ENCODE measurements at places on chromosomes 2 and 18. TPM values are rescaled to one million over a fixed set of nuclear protein-coding genes. Genes with fewer than 3 reads are reported as not detected.

GRCh38 chr2:121746071-121746578, 9.3 kb upstream of the TSN start:
- H3K27me3 ChIP-seq: no peaks in the 10 kb centered on the region
- no peaks in the 10 kb centered on the region for H3K4me1 ChIP-seq
- H3K27ac ChIP-seq: no peak overlapping the region
- no peak overlapping the region for H3K4me3 ChIP-seq

GRCh38 chr2:151862700-151863099, 34.5 kb upstream of the ARL5A start:
- no peak overlapping the region for H3K4me3 ChIP-seq
- no peaks in the 10 kb centered on the region for H3K27me3 ChIP-seq
- DNase-seq: no peak
- peaks cover 12% of the 10 kb centered on the region for H3K4me1 ChIP-seq
- H3K36me3 ChIP-seq: no peaks in the 10 kb centered on the region
- H3K27ac ChIP-seq: no peak overlapping the region

GRCh38 chr2:106546391-106546990, 59.3 kb downstream of the CD8B2 start:
- H3K4me1 ChIP-seq: peaks cover 4% of the 10 kb centered on the region
- no peaks in the 10 kb centered on the region for H3K36me3 ChIP-seq
- no peaks in the 10 kb centered on the region for H3K27me3 ChIP-seq
- no peak for DNase-seq
- no peak overlapping the region for H3K27ac ChIP-seq

The MAP3K20 gene
- 335 TPM for total RNA-seq

DNA sequence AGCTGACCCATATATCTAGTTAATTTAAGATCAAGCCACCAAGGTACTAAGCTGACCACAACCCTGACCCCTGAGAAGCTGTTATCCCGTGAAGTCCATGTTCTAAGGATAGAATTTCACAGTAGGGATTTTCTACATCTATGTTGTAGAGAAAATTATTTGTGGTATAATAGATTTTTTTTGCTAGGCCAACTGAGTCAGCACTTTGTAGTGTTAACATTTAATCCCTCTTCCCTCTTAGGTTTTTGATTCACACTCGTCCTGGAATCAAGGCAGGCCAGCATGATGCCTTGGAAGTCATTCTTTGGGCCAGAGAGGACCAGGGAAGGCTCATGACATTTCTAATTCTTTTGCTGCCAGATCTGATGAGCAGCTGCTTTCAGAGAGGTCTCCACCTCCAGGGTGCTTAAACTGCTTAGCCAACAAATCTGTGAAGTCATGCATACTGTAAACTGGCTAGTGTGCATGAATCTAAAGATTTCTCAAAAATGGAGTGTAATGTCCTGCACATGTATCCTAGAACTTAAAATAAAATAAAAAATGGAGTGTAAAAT, 102.5 kb downstream of the RBM43 start:
- no peaks in the 10 kb centered on the region for H3K4me1 ChIP-seq
- no peak overlapping the region for H3K4me3 ChIP-seq
- peak; percentile 47 for DNase-seq
- H3K27me3 ChIP-seq: no peaks in the 10 kb centered on the region
- no peaks in the 10 kb centered on the region for H3K36me3 ChIP-seq

DNA sequence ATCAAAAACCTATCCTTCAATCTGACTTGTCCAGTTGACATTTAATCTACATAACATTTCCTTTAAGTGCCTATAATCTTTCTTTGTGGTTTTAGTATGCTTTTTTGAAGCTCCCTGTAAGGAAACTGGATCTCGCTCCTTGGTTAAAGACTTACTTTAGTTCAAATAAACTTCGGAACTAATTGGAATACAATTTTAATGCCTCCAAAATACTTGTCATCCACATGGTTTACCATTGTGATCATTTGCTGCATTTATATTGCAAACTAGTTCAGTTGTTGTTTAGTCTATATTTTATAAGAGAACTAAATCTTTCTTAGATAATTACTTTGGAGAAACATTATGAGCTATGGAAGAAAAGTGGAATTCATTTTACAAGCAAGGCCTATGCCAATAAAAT, 496.0 kb downstream of the ERBB4 start:
- no peaks in the 10 kb centered on the region for H3K4me1 ChIP-seq
- no peak overlapping the region for H3K4me3 ChIP-seq
- H3K36me3 ChIP-seq: no peaks in the 10 kb centered on the region
- H3K27ac ChIP-seq: no peak overlapping the region
- no peaks in the 10 kb centered on the region for H3K27me3 ChIP-seq

DNA sequence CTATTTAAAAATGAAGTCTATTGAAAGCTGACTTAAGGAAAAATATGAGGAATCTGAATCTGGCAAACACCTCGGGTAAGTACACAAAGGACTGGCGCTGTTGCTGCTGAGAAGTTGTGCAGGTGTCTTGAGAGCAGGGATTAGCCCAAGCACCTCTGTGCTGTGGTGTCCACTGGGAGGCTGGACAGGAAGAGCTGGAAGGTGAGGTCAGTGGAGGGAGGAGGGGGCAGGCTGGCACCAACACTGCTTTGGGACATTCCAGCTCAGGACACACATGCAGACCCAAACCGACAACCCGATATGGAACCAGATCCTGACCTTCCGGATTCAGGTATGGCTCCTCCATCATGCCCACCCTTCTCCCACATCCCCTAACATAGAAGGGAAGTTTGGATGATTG, 20.6 kb downstream of the FER1L5 start:
- peaks cover 12% of the 10 kb centered on the region for H3K4me1 ChIP-seq
- no peak overlapping the region for H3K4me3 ChIP-seq
- no peak for DNase-seq

The MAB21L4 gene
- not detected for total RNA-seq

The SNRNP200 gene
- 106 TPM for total RNA-seq

DNA sequence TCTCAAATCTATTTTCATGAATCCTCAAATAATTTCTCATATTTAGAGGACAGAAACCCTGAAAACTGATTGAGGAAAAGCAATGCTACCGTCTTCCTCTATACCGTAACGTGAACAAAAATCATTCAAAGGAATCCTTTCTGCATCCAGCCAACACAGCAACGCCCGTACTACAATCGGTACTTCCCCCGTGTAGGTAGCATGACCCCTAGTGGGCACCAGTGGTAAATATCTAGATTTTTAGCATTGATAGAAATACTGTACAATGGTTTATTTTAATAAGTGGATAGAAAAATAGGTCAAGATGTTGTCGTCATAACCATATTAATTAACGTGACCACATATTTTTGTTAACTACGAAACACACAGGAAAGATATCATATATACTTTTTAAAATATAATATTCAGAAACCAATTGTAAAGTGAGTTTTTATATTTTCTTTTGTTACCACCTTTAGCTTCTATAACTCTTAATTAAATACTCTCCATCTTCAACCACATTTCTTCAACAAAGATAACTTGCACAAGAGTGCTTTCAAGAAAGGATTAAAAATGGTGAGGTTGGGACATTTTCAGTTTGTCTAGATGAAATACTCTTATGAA, 194.1 kb downstream of the SS18 start:
- H3K4me1 ChIP-seq: no peaks in the 10 kb centered on the region
- H3K36me3 ChIP-seq: no peaks in the 10 kb centered on the region
- no peak for DNase-seq
- H3K27me3 ChIP-seq: no peaks in the 10 kb centered on the region
- H3K4me3 ChIP-seq: no peak overlapping the region

GRCh38 chr2:55400332-55400731, 19.3 kb downstream of the CCDC88A start:
- no peaks in the 10 kb centered on the region for H3K4me1 ChIP-seq
- no peak overlapping the region for H3K4me3 ChIP-seq
- H3K27me3 ChIP-seq: no peaks in the 10 kb centered on the region

GRCh38 chr2:233800208-233800607, 22.1 kb downstream of the MROH2A start:
- H3K36me3 ChIP-seq: no peaks in the 10 kb centered on the region
- no peak overlapping the region for H3K4me3 ChIP-seq
- DNase-seq: no peak
- H3K27me3 ChIP-seq: no peaks in the 10 kb centered on the region
- no peaks in the 10 kb centered on the region for H3K4me1 ChIP-seq
- H3K27ac ChIP-seq: no peak overlapping the region

DNA sequence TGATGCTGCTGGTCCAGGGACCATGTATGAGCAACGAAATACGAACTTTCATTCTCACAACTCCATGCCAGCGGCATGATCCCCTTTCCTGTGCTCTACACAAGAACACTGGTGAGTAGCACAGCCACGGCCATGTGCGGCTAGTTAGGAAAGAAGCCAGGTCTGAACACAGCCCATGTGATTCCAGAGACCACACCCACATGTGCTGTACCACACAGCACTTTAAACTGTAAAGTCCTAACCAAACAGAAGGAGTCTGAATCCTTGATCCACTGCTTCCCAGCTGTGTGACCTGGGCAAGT, 33.0 kb upstream of the ACAA2 start:
- no peaks in the 10 kb centered on the region for H3K27me3 ChIP-seq
- peaks cover 20% of the 10 kb centered on the region for H3K4me1 ChIP-seq
- no peaks in the 10 kb centered on the region for H3K36me3 ChIP-seq
- no peak for DNase-seq
- H3K27ac ChIP-seq: no peak overlapping the region

DNA sequence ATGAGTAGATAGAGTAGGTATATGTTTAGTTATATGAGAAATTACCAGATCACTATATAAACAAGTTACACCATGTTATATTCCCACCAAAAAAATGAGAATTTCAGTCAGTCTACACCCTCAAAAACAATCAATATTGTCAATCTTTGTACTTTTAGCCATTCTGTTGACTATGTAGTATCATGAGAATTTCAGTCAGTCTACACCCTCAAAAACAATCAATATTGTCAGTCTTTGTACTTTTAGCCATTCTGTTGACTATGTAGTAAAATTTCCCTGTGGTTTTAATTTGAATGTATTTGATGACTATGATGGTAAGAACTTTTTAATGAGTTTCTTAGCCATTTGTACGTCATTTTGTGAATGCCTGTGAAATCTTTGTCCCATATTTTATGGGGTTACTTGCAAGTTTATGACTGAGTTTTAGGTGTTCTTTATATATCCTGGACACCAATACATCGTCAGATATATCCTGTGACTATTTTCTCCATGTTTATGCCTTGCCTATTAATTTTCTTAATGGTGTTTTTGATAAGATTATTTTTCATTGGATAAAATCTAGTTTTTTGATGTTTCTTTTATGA, 528.4 kb upstream of the SPHKAP start:
- DNase-seq: no peak
- no peaks in the 10 kb centered on the region for H3K36me3 ChIP-seq
- H3K4me3 ChIP-seq: no peak overlapping the region

The NCKAP1 gene
- 281 TPM for total RNA-seq

DNA sequence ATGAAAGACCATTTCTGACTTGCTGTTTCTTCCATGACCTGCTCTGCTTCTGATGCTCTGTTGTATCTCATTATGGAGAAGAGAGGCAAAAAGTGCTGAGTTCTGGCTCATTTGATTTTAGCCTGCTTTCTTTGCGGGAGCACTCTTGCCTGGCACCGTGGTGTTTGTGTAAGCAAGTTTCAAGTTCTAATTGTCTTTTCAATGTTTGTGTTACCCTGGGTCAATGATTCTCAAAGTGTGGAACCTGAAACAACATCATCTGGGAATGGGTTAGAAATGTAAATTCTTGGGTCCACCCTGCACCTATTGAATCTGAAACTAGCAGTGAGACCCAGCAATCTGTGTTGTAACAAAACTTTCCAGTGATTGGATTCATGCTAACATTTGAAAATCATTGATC, 85.5 kb upstream of the STON1 start:
- no peak overlapping the region for H3K27ac ChIP-seq
- H3K36me3 ChIP-seq: no peaks in the 10 kb centered on the region
- DNase-seq: no peak
- H3K4me1 ChIP-seq: peaks cover 56% of the 10 kb centered on the region
- no peak overlapping the region for H3K4me3 ChIP-seq

The ACAA2 gene
- total RNA-seq: 68.1 TPM

DNA sequence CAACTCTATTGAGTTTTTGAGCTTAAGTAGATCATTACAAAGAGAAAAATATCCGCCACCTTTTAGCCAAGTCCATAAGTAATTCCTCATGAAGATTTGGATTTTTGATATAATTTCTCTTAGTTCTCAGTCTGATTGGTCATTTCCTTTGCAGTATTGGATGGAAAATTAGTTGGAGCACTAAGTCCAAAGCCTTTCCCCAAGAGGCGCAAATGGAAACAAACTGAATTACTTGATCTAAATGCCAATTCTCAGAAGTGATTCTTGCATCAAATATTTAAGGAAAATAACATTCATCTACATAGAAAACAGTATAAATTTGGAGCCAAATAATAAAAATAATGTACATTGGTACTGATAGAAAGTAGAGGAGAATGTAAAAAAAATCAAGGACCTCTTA, 115.6 kb downstream of the CACNB4 start:
- no peaks in the 10 kb centered on the region for H3K27me3 ChIP-seq
- no peak overlapping the region for H3K4me3 ChIP-seq
- H3K4me1 ChIP-seq: no peaks in the 10 kb centered on the region
- no peak overlapping the region for H3K27ac ChIP-seq
- DNase-seq: no peak
- no peaks in the 10 kb centered on the region for H3K36me3 ChIP-seq

DNA sequence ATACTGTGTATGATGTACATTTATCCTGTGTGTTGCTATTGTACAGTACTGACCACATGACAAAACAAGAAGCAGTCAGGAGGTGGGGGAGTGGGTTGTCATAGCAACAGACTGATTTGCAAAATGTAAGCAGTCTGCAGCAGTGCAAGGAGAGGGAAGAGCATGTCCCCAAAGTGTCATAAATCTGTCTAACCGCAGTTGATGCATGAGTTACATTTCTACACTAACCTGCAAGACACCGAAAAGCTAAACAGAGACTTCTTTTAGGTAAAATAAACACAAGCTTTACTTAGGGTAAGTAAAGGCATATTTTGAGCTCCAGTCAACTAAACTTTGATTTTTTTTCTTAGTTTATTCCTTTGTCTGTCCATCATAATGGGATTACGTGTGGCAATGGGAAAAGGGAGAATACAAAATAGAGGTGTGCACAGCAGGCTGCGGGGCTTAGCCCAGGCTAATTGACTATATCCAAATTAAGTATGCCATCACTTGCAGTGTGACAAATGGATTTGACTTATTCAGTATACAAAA, 134.5 kb downstream of the MEIS1 start:
- H3K27ac ChIP-seq: peak overlapping the region; percentile 97
- no peaks in the 10 kb centered on the region for H3K27me3 ChIP-seq
- peaks cover 81% of the 10 kb centered on the region for H3K4me1 ChIP-seq
- peaks cover 25% of the 10 kb centered on the region for H3K36me3 ChIP-seq
- no peak for DNase-seq

GRCh38 chr2:84732897-84733778, 147.7 kb downstream of the TRABD2A start:
- H3K27ac ChIP-seq: no peak overlapping the region
- H3K4me1 ChIP-seq: no peaks in the 10 kb centered on the region
- H3K27me3 ChIP-seq: no peaks in the 10 kb centered on the region
- DNase-seq: no peak

The SYT4 gene
- 0.83 TPM for total RNA-seq

- H3K27ac ChIP-seq: no peak overlapping the region
- H3K36me3 ChIP-seq: no peaks in the 10 kb centered on the region
- peak overlapping the region; percentile 51 for H3K4me3 ChIP-seq
- peaks cover 16% of the 10 kb centered on the region for H3K4me1 ChIP-seq
- no peak for DNase-seq
These were observed 456 bp downstream of the LRP1B start for GRCh38 chr2:142130111-142131009.

Measured in esophagus muscularis mucosa (tissue), 4 donors.